Muscle of back (tissue), 13 donors: ENCODE measurements at places on chromosomes 3 and 15. TPM values are rescaled to one million over a fixed set of nuclear protein-coding genes. Genes with fewer than 3 reads are reported as not detected.
A peak's percentile ranks its signal among the peaks of the same experiment; 100 is the strongest.

Gene RAMAC
- polyA plus RNA-seq: 28.2 TPM

GRCh38 chr3:46501702-46502101, 3.9 kb downstream of the RTP3 start:
- peak; percentile 36 for DNase-seq

DNA sequence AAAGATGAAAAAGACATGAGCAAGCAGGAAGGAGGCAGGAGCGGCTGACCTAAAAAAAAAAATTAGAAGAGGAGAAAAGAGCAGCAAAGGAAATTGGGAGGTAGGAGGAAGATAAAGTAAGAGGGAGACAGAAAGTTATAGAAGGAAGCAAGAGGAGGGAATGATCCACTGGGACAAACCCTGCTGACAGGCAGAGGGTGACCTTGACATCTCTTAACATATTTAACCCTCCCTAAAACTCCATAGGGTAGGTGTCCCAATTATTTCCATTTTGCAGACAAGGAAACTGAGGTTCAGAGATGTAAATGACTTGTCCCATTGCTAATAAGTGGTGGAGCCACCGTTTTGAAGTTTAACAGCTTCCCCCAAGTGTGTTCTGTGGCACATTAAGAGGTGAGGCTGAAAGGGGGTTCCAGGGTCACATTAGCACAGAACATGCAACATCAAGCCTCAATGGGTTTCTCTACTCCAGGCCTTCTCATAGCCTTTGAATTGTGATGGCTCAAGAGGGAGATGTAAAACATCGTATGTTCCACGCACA, 37.4 kb upstream of the PRICKLE2 start:
- no peak for DNase-seq

DNA sequence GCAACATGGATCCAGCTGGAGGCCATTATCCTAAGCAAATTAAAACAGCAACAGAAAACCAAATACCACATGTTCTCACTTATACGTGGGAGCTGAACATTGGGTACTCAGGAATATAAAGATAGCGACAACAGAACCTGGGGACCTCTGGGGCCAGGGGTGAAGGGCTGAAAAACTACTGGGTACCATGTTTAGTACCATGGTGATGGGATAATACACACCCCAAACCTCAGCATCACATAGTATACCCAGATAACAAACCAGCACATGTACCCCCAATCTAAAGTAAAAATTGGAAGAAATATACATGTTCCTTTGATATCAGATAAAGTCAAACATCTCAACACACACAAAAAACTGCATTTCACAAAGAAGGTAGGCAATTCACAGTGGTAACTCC, 876.2 kb downstream of the TBL1XR1 start:
- DNase-seq: no peak
